ENCODE measurements at places on chromosomes 7 and 10.

GRCh38 chr10:94219829-94220228, 142.9 kb downstream of the NOC3L start:
- DNase-seq, result no peak

DNA sequence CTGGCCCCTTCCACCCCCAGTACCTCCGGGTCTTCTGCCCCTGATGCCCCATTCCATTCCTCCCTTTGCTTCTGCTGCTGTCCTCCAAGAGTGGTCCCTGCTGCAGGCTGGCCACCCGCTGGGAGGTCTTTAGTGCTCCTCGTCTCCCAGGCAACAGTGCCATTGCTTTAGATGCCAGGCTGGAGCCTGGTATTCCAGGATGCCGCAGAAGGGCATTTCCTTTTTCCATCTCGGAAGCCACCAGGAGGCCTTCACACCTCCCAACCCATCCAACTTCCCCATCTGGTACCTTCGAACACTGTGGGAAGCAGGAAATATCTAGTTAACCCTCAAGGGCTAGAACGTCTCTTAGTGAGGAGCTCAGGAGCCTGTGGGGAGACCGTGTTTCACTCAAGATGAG, 92.9 kb upstream of the DUSP5 start:
- no peak for DNase-seq

DNA sequence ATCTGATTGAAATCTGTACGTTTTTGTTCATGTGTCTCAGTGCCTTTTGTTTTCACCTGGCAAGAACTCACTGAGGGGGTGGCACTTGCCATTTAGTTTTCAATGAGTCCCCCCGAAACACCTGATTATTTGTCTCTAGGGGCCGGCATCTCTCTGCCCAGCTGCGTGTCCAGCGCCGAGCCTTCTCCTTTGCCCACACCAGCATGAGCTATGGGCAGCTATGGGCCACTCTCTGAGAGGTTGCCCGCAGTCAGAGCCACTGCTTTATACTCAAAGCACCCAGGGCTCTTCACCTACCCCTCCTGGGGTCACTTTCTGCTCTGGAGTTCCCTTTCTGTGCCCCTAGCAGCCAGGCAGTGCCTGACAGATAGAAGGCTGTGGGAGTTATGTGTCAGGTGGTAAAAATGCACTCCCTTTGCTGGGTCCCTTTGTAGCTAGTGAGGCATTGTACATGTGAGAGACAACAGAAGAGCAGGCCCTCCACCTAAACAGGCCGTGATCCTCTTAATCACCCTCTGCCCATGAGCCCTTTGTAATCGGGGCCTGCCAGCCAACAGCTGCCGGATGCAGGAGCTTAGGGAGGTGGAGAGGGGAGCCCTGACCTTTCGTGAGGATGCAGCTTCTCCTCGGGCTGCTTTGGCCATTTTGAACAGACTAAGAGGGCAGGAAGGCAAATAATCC, 133.1 kb upstream of the NPS start:
- DNase-seq, result no peak

- DNase-seq, result no peak
These were observed 186.4 kb downstream of the FAM107B start for GRCh38 chr10:14588084-14588937.

- DNase-seq, result peak; percentile 24
These were observed 12.4 kb downstream of the GFRA1 start for GRCh38 chr10:116260599-116260998.

- DNase-seq, result no peak
These were observed 21.3 kb upstream of the CDK14 start for GRCh38 chr7:90574820-90575187.

DNA sequence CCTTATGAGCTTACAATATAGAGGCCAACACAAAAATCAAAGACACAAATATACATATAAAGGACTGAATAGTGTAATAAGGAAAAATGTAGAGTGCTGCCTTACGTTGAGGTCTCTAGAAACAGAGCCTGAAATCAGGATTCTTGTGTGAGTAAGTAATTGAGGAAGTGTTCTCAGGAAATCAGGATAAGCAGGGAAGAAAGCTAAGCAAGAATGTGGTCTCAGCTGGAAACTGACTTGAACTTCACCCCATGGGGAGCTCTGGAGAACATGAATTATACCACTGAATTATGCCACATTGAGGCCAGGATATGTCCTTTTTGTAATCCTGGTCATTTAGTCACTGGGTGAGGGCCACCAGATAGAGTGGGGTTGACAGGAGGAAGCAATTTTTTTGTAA, 191.9 kb downstream of the ETV1 start:
- DNase-seq, result no peak

GRCh38 chr10:76408646-76409045, 977.2 kb downstream of the LRMDA start:
- DNase-seq, result no peak

DNA sequence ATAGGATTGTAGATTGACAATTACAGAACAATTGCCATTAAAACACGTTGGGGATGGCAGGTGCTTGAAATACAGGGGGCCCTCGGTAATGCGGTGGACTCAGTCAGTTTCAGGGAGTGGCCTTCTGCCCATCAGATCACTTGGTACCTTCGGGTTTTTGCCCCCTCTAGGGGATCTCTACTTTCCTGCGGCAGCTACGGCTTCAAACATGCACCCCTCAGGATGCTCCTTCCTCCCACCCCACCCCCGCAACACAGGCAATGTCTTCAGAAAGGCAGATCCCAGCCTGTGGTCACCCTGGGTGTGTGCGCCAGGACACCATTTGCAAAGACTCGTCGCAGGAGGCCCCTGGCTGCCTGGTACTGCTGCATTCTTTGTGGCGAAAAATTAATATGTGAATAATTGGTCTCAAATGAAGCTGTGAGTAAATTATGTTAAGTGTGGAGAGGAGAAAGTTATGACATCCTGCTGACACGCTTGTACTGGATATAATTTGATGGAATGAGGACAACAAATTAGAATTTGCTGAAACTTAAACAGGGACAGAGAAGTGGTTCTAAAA, 431.0 kb upstream of the MKI67 start:
- DNase-seq, result no peak

DNA sequence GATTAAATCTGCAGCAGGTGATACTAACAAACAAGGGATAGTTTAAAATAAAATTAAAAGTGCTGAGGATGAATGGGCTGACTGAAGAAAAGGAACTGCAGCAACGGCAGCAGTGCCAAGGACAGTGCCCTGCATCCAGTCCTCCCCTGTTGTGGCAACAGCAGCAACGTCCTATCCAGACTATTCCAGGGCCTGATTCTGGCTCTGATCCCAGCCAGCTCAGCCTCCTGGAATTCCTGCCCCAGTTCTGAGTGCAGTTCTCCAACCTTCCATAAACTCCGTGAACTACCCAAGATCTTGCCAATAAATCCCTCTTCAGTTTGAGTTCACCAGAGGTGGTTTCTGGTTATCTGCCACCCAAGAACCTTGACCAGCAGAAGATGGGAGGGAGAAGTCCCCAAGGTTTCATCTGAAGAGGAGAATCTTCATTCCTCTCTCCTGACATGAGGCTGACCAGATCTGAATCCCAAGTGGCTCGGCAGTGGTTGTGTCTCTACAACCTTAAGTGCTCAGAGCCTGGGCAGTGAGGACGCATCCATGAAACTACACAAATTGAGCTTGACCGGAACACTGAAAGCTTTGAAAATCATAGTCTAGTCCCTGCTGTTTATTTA, 115.8 kb downstream of the SORBS1 start:
- no peak for DNase-seq

GRCh38 chr10:35642035-35642792, at the start of gene FZD8:
Gene FZD8, minus strand, starts transcription at chr10:35642296. Its CDS starts 867 bp downstream, at chr10:35641429.
- peak; percentile 71 for DNase-seq

DNA sequence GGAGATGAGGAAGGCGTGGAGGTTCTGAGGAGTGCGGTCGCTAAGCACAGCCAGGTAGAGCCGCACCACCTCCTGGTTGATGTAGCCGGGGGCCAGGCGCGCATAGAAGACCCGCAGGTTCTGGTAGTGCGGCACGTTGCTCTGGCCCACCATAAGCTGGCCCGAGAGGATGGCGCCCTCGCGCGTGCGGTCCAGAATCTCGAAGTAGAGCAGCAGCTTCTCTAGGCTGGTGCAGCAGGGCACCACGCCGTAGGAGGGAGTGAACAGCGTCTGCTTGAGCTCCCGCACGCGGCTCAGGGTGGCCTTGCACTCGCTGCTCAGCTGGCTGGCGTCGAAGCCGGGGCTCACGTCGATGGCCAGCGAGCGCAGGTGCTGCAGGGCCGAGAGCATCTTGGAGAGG, 77.8 kb upstream of the TNRC18 start:
- DNase-seq, result no peak

GRCh38 chr7:6886198-6886597, 60.1 kb upstream of the CCZ1B start:
- DNase-seq, result no peak

GRCh38 chr7:42227541-42227935, 9.5 kb downstream of the GLI3 start:
- DNase-seq, result no peak

DNA sequence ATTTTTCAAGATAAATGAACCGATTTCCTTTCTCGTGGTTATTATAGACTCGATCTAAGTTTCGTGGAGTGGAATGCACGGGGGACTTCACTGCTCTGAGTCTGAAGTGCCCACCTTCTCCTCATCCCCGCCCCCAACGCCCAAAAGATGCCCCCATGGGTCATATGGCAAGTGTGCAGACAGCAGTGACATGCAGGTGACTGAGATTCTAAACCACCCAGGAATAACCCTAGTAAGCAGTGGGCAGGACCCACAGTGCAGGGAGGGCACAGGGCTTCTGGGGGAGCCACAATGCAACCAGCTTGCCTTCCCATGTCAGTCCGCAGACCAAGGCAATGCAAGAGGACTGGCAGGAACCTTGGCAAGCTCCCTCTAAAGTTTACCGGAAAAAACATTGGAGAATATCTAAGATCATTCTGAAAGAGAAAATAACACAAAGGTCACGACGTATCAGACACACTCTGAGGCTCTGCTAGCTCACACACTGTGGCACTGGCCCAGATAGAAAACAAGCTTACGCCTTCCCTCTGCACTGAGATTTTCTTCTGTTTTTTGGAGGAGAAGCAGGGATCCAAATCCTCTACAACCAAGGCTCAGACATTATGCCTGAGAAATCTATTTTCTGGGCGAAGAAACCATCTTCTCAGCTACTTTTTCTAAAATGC, 239.6 kb downstream of the MAD1L1 start:
- no peak for DNase-seq

DNA sequence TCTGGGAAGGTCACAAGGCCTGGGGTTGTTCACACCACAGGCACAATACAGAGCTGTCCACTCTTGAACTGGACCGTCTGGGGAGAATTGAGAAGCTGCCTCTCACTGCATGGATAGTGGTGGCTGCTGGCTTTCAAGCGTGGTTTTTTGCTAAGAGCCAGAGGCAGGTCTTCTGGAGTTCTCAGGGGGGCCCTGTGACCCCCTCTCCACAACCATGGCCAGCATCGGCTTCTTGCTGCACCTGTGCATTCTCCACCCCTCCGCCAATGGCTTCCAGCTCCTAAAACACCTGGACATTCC, 140.3 kb downstream of the ADCY1 start:
- no peak for DNase-seq

GRCh38 chr10:106424054-106424453, 740.5 kb downstream of the SORCS1 start:
- no peak for DNase-seq

- no peak for DNase-seq
These were observed 36.4 kb downstream of the GDI2 start for GRCh38 chr10:5776881-5777197.

DNA sequence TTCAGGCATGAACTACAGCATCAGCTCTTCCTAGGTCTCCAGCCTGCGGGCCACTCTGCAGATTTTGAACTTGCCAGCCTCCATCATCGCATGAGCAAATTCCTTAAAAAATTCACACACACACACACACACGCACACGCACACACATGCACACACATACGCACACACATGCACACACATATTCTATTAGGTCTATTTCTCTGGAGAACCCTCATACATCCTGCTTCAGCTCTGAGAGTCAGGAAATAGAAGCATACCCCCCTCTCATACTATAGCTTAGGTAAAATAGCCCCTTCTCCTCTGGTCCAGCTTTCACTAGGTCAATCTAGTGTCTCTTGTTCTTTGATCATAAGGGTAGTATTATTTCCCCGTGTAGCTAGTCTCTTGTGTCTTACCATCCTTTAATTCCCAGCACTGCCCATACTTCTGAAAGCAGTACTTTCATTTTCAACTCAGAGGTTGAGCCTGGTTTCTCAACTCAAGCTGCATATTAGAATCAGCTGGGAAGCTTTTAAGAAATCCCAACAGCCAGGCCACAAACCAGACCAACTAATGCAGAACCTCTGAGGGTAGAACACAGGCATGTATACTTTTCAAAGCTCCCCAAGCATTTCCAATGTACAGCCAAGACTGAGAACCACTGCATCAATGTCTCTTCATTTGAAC, 30.9 kb upstream of the ITGB8 start:
- no peak for DNase-seq

DNA sequence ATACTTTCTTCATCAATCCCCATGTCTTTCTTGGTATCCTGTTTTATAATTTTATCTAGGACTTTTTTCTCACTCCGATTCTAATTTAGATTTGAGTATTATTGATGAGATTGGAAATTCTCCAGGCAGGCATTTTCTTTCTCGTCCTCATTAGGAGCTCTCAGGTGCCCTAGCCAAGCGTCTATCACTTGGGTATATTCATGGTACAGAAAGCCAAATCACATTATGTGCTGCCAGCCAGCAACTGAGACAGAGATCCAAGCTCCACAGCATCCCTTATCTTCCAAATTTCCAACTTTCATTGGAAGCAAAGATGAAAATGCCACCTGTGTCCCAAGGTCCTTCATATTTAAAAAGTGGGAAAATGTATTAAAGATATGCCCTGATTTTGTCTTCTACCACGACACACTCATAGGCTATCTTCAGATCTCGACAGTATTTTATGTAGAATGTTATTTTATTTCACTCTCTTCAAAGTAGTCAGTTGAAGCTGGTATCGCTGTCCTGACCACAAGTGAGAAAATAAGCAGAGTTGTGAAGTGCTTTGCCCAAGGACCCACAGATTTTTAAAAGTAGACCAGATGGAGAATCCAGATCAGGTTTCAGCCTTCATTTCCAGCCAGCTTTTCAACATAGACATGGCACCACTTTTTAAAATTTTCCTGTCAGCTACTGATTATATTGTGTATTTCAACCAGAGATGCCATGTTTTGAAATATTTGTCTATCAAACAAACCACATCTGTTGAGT, 773.4 kb downstream of the CNTNAP2 start:
- no peak for DNase-seq

DNA sequence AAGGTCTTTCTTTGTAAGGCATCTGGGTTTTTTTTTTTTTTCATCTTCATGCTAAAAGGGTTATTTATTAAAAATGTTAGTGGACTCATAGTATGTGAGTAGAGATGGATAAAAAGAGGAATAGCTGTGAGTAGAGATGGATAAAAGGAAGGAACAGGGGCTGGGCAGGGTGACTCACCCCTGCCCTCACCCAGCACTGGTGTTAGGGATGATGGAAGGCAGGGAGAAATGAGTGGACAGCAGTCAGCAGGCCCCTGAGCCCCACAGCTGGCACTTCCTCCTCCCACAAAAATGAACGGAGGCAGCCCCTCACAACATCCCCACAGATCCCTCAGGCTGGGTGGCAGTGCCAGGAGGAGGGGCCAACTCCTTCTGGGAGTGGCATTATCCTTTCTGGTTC, 39.3 kb downstream of the ANTXRL start:
- DNase-seq, result no peak
